H7 (cell line): ENCODE measurements at places on chromosomes 13 and 19.

DNA sequence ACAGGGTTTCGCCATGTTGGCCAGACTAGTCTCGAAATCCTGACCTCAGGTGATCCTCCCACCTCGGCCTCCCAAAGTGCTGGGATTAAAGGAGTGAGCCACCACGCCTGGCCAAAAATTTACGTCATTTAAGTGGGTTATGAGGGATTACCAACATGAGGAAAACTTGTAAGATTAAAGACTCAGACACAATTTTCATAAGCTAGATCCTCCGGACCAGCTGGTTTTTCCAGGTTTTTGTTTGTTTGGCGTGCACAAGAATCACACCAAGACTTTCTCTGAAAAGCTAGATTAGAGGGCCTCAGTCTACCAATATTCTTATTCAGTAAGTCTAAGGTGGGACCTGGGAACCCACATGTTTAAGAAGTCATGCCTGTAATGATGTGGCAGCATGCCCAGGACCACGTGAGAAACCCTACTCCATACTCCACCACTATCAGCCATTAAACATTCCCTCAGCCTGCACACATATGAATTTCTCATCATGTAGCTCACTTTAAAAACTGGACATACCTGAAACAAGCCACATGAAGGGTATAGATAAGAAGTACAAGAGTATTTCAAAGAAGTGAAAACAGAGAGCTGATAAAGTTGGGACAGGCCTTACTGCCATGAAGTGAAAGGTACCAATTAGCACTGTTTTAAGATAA, 25.7 kb downstream of the DIAPH3 start:
- no peak for DNase-seq

- DNase-seq, result peak; percentile 24
Observed at GRCh38 chr19:17505223-17505622, 6.2 kb upstream of the PGLS start.

- DNase-seq, result no peak
Observed at GRCh38 chr19:51135004-51135403, 7.1 kb upstream of the SIGLEC7 start.

GRCh38 chr13:91889641-91890040, 491.2 kb downstream of the GPC5 start:
- DNase-seq, result no peak

DNA sequence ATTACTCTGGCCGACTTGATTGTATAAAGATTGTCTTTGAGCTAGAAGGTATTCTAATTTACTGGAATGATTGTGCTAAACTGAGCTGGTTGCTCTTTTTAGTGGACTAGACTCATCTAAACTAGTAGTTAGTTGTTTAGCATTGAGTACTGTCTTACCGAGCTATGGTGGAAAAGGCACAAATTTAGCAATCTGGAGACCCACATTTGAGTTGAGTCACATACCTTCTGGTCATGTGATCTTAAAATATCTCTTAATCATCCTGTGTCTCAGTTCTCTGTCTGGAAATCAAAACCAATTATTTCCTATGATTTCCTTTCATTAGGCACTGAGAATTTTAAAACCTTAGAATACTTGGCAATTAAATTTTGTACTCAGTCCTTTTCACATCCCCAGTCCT, 349.5 kb downstream of the IRS2 start:
- DNase-seq, result no peak

DNA sequence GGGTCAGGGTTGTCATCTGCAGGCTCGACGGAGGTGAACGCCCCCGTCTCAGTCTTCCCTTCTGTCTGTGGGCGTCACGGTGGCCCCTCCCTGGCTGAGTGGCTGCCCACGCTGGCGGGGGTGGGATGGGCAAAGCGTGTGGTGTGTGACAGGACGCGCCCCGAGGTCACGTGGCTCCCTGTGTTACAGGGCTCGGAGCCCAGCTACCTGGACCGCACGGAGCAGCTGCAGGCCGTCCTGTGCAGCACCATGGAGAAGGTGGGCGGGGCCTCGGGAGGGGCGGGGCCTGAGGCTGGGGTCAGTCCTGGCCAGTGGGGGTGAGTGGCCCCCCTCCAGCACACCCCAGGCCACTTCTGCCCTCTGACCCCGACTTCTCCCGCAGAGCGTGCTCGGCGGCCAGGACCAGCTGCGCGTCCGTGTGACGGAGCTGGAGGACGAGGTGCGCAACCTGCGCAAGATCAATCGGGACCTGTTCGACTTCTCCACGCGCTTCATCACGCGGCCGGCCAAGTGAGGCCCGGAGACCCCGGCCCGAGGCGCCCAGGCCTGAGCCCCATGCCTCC, 6.3 kb upstream of the GRIN3B start:
- DNase-seq, result peak; percentile 86

GRCh38 chr19:58538257-58539168, 5.4 kb upstream of the TRIM28 start:
- peak; percentile 98 for DNase-seq

DNA sequence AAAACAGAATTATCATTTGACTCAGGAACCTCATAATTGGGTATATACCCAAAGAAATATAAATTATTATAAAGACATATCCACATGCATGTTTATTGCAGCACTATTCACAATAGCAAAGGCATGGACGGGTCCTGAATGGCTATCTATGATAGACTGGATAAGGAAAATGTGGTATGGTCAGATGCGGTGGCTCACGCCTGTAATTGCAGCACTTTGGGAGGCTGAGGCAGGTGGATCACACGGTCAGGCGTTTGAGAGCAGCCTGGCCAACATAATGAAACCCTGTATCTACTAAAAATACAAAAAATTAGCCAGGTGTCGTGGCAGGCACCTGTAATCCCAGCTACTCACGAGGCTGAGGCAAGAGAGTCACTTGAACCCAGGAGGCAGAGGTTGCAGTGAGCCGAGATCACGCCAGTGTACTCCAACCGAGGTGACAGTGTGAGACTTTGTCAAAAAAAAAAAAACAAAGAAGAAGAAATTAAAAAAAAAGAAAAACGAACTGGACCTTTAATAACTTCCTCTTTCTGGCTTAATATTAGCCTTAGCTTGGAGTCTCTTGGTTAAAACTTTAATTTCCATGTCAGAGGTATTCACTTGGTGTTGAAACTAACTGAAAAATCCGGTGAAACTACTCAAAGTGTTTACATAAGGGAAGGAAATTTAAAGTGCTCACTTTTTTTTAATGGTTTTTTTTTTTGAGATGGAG, 104.4 kb downstream of the ZNF486 start:
- no peak for DNase-seq

DNA sequence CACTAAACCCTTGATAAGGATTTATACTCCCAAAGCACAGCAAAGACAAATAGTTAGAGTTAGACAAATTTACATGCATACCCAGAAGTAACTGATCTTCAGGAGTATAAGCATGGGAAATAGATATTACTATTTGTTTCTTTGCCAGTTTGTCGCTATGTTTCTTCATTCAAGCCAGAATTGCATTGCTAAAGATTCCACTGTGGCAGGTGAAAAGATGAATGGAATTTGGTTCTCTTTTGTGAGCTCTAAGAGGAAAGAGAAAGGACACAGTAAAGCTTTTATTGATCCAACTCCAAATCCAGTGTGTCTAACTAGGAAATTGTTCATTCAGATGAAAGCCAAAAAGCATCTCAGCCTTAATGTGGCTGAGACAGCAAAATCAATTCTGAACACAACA, 292.3 kb upstream of the SPRY2 start:
- no peak for DNase-seq

DNA sequence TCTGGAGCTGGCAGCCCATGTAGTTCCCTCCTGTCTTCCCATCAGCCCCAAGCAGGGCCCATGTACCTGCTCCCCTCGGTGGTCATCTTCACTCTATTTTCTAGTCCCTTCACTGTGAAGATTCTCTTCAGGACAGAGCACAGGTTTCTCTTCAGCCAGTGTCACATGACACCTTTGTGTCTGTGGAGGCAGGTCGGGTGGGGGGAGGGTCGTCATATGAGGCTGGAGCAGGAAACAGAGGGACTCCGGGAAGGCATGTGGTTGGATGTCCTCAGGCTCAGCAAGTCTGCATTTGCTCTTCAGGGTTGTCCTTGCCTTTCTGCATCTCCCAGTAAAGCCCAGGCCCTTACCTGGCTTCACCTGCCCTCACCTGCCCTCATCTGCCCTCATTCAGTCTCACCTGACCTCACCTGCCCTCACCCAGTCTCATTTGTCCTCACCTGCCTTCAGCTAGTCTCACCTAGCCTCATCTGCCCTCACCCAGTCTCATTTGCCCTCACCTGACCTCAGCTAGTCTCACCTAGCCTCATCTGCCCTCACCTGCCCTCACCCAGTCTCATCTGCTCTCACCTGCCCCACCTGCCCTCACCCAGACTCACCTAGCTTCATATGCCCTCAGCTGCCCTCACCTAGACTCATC, 120.3 kb downstream of the ZDHHC20 start:
- DNase-seq, result no peak

DNA sequence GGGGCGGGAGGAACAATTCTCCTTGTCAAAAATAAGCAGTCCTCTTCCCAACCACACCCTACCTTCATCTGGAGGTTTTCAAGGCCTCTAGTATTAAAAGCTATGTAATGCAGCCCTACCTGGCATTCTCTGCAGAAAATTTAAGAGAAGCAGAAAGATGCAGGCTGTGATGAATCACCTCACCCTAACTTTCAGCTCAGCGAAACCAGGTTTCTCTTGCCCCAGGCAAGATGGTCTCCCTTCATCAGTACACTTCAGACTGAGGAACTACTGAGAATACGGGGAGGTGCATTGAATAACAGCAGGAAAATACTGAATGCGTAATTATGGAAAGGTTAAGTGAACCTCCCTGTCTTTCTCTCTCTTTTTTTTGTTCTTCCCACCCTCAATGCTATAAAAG, 437.6 kb upstream of the KLF12 start:
- DNase-seq, result no peak

- no peak for DNase-seq
Observed at GRCh38 chr13:114102131-114102520, 30.3 kb downstream of the RASA3 start.

GRCh38 chr13:73355134-73355533, 296.3 kb downstream of the KLF5 start:
- no peak for DNase-seq

- DNase-seq, result no peak
Observed at GRCh38 chr19:14674764-14675163, at the start of gene ADGRE3. ADGRE3 (minus strand) TSS chr19:14674844; CDS start chr19:14674770, 74 bp downstream.

DNA sequence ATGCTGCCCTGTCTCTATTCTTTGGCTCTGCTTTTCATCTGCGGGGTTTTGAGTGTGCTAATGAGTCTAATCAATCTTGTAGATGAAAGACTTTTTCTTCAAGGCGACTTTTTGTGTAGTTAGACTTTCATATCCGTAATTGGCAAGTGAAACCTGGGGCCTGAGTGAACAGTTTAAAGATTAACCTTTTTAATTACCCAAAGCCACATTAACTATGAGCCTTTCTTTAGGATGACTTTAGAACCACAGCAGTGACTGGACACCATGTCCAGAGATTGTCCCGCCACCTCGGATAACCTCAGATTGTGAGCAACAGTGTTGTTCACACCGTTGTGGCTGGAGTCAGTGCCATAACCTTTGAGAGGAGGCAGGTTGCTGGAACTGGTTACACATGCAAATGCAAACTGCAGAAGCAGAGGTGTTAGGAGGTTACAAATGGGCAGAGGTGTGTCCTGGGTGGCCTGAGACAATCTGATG, 58.7 kb downstream of the SIAH3 start:
- DNase-seq, result no peak

GRCh38 chr19:32373585-32374295, 28.3 kb downstream of the ZNF507 start:
- no peak for DNase-seq

GRCh38 chr19:58572818-58573657, at the start of gene MZF1:
MZF1 (minus strand) TSS chr19:58573335; CDS start chr19:58571389, 1,946 bp downstream.
- peak; percentile 99 for DNase-seq

GRCh38 chr13:43544011-43544410, 242.8 kb downstream of the ENOX1 start:
- no peak for DNase-seq

GRCh38 chr13:33624253-33624652, 193.7 kb upstream of the RFC3 start:
- no peak for DNase-seq

GRCh38 chr13:30787738-30788525, 52.6 kb downstream of the ALOX5AP start:
- DNase-seq, result no peak

DNA sequence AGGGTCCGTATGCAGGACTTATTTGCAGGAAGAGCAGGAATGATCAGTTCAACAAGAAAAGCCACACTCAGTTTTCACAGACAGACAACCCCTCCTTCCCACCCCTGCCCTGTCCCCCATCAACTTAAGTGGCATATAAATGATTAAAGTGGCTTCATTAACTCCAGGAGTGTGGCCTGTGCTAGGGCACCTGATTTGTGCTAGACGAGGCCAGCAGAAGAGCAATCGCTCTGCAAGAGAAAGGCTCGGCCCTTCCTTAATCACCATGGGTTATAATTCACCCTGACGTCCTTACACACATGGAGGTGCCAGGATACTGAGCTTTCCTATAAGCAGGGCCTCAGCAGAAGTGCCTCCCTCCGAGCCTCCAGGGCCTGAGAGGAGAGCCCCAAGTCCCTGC, 14.6 kb downstream of the C19orf12 start:
- DNase-seq, result no peak

DNA sequence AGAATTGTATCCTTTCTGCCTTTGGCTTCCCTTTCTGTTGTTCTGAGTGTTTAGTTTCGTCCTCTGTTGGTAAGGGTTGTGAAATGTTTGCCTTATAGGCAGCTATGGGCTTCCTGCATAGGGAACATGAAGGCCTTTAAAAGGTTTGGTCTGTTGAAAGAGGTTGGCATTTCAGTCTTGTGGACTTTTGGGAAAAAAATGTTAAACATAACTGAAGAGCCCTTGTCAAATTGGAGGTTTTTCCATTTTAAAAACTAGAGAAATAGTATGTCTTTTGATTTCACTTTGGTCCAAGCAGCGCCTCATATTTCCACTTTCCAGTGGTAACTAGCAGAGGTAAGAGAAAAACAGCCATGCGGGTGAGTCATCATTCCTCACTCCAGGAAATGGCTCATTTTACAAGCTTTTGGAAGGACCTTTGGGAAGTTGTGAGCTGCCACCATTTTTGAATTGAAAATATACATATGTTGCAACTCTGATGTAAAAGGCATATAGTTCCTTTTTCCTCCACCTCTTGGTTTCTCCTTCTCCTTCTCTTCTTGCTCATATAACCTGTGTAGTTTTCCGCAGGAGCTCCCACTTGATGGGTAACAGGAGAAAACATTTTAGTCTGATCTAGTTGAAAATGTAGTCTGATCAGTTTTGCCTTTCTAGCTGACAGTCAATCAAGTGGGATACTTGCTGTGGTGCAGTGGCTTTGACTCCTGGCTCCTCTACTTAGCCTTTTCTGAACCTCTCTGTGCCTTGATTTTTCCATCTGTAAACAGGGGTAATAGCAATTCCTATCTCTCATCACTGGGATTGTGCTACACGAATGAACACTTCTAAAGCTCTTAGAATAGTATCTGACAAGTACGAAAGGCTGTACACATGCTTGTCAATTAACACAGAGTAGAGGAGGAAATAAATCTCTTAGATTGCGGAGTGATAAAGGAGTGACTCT, 23.0 kb downstream of the GPC6 start:
- no peak for DNase-seq

GRCh38 chr13:39655041-39655568, 357 bp upstream of the COG6 start:
- DNase-seq, result no peak

DNA sequence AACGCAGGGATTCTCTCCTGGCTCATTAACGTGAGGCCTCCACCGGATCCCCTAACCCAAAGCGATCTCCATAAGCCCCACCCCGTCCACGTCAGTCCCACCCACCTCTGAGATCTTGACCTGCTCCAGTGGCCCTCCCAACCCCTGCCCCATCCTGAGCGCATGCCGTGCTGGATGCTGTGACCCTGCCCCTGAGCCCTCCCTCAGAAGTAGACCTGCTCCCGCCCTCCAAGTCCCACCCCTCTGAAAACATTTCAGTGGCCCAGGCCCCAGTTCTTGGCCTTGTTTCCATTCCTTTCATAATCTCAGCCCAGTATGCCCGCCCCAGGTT, 19.9 kb downstream of the LMTK3 start:
- DNase-seq, result peak; percentile 94

GRCh38 chr13:98476538-98476966, 100.4 kb downstream of the STK24 start:
- DNase-seq, result no peak
